Left lung (tissue), 14 donors: ENCODE measurements at places on chromosomes 2 and 18. TPM values are rescaled to one million over a fixed set of nuclear protein-coding genes. Genes with fewer than 3 reads are reported as not detected.

The SH2D6 gene
- 0.90 TPM for total RNA-seq

The GALNT1 gene
- total RNA-seq = 82.5 TPM

The SERPINB11 gene
- not detected for total RNA-seq

The RNF152 gene
- 11.0 TPM for total RNA-seq

The PCARE gene
- 0.05 TPM for total RNA-seq

The UGT1A6 gene
- total RNA-seq = not detected

The AGXT gene
- total RNA-seq = not detected

The ALPI gene
- total RNA-seq = not detected

The CD28 gene
- 1.3 TPM for total RNA-seq

The UCN gene
- total RNA-seq = 1.5 TPM

The RAPGEF4 gene
- 10.1 TPM for total RNA-seq

The RAB6C gene
- not detected for total RNA-seq

The CD207 gene
- 0.13 TPM for total RNA-seq
